Activated CD4-positive, alpha-beta T cell treated with anti-CD3 and anti-CD28 coated beads for 36 hours (primary cell): ENCODE measurements at places on chromosomes 5 and 9. TPM values are rescaled to one million over a fixed set of nuclear protein-coding genes. Genes with fewer than 3 reads are reported as not detected.

AFAP1L1 gene
- total RNA-seq, result 0.18 TPM

SLC34A1 gene
- 0.14 TPM for total RNA-seq

WNK2 gene
- 4.6 TPM for total RNA-seq

SV2C gene
- total RNA-seq, result 0.02 TPM

INSL6 gene
- not detected for total RNA-seq

CARTPT gene
- not detected for total RNA-seq

LRRC19 gene
- not detected for total RNA-seq

F12 gene
- 4.9 TPM for total RNA-seq

DNA sequence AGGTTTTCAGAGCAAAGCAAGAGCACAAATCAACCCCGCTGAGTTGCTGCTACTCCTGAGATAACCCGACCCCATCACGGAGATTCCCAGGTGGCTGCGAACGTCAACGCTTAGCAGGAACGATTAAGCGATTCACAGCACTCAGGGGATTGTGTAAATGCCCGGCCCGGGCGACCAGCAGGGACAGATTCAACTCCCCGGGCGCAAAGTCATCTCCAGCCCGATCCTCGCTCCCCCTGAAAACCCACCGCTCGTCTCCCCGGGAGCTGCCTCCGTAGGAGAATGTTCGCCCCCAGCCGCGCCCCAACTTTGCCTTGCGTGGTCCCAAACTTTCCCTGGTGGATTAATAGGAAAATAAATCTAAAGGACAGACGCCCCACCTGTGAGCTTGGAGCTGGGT lies 685 bp downstream of the SLC24A2 start:
- DNase-seq, result no peak

DNA sequence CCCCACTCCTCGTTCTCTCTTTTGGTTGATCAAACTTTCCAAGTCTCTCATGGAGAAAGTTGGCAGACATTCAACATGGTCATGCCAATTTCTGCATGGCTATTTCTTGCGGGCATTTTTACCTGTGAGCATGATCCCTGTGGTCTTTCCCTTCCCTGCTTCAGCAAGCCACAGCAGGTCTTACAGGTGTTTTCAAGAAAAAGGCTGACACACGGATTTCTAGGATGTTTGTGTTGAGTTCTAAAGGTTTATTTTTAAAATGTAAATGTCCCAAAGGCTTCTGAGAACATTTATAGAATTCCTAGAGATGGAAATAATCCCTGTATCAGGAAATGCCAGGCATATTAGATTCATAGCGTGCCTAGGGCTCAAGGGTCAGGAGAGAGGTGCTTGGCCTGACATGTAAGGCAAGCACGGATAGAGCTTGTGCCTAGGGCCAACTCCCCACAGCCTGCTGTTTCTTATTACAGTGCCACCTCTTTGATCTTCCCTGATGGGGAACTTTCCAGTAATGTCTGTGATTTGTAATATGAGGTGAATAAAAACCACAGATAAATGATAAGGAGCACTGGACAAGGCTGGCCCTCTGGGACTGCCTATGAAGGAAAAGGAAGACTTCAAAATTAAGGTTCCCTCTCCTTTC lies 79.8 kb downstream of the MUSK start:
- no peak for DNase-seq

DNA sequence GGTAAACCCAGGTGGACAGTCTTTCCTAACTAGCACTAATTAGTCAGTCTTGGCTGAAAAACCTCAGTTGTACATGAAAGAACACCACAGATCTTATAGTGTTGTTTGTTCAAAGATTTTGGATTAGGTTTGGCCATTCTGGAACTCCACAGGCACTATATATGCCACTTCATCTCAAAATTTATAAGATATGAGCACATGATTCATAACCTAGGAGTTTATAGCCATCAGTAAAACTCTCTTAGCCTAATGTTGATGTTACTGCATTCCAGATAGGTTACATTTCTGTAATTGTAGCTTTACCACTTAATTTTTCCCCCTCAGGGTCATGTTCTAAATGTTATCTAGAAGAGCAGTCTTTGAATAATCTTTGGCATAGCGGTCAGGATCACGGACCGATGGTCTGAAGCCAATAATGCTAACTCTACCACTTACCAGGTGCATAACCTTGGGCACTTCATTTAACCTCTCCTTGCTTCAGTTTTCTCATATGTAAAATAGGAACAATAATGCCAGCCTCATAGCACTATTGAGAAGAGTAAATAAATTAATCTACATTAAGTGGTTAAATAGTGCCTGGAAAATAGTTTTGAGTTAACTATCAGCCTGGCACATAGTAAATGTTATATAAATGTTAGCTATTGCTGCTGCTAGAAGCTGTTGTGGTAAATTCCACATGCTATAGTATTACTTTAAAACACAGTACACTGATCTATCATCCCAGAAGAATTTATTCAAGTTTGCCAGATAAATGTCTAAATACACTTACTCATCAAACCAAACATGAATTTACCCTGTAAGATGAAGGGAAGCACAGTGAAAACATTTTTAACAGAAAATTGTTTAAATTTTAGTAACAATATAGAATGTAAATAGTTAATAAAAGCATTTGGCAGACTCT lies 743.9 kb downstream of the NR2F1-AS1 start:
- DNase-seq, result no peak

GRCh38 chr5:65190328-65191053 lies 291.2 kb downstream of the ADAMTS6 start:
- DNase-seq, result peak; percentile 28

- peak; percentile 87 for DNase-seq
Measured at GRCh38 chr9:32579706-32580331, 6.9 kb upstream of the NDUFB6 start.

DNA sequence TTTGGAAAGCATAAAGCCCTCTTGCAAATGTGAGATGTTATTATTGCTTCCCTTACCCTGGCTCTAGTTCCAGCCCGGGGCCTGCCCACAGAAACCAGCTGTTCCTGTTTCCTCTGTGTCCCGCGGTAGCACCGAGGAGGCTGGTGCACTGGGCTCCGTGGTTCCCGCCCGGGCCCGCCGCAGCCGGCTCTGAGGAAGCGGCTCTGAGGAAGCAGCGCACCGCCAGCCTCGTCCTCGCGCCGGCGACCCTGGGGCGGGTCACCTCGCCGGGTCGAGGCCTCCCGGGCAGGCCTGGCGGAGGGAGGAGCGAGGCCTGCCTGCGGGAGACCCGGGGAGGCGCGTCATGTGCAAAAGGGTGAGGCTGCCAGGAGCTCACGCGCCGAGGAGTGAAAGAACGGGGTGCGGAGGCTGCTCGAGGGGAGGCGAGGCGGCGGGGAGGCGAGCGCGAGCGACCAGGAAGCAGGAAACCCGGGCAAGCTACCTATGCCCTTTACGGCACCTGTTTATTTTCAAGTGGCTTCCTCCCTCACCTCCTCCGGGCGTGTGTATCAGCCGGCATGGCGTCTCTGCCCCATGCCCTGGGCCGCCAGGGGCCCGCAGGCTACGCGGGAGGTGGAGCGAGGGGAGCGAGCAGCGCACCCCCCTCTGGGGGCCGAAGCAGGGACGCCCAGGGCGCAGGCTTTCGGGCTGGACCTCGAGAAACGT lies 61.3 kb upstream of the MEGF10 start:
- DNase-seq, result peak; percentile 68

GRCh38 chr5:83991566-83992224 lies 271.0 kb upstream of the HAPLN1 start:
- no peak for DNase-seq

- DNase-seq, result no peak
Measured at GRCh38 chr5:40828021-40828631, 6.9 kb downstream of the RPL37 start.

GRCh38 chr5:13746026-13746425 lies 198.5 kb downstream of the DNAH5 start:
- no peak for DNase-seq

- no peak for DNase-seq
Measured at GRCh38 chr5:2752821-2753439, 1.5 kb upstream of the IRX2 start.

DNA sequence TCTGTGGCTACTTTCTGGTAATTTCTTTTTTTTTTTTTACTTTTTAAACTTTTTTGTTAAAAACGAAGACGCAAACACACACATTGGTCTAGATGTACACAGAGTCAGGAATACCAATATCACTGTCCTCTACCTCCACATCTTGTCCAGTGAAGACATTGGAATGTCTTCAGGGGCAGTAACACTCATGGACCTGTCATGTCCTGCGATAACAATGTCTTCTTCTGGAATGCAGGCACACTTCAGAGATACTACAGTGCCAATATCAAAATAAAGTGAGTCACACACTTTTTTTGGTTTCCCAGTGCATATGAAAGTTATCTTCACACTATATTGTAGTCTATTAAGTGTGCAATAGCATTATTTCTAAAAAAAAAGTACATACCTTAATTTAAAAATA lies 175.9 kb downstream of the ARRDC3 start:
- no peak for DNase-seq

DNA sequence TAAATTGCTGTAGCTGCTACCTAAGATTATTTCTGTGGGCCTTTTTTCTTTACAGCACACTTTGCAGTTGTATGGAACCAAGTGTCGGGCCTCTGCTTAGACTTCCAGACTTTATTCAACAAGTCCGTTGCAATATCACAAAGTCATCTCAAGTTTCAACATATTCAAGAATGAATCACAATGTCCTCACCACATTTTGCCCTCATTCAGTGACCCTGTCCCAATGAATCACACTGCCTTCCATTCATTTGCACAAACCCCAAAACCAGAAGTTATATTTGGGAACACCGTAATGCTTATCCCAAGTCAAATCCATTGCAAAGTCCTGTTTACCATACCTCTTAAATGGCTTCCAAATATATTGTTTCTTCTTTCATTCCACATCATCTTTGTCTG lies 439.6 kb downstream of the CSNK1G3 start:
- no peak for DNase-seq

DNA sequence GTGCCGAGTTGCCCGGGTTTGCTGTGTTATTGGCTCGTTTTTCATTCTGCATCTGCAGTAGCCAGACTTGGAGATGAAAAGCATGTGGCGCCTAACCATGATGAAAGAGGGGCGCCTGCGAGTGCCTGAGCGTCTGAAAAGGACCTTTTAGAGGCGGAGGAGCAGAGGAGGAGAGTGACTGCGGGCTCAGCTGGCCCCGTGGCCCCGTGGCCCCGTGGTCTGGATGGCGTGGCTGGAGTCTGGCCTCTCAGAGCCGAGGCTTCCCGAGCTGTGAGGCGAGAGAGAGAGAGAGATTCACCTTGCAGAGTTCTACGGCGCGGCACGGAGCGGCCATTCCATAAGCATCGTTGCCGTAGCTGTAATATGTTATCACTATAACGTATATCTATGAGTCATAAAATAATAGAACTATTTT lies 55.3 kb upstream of the RNU6ATAC start:
- no peak for DNase-seq

GRCh38 chr9:72588336-72588735 lies 66.9 kb downstream of the TMC1 start:
- no peak for DNase-seq

- no peak for DNase-seq
Measured at GRCh38 chr5:154351566-154351965, 94.2 kb upstream of the SAP30L start.

DNA sequence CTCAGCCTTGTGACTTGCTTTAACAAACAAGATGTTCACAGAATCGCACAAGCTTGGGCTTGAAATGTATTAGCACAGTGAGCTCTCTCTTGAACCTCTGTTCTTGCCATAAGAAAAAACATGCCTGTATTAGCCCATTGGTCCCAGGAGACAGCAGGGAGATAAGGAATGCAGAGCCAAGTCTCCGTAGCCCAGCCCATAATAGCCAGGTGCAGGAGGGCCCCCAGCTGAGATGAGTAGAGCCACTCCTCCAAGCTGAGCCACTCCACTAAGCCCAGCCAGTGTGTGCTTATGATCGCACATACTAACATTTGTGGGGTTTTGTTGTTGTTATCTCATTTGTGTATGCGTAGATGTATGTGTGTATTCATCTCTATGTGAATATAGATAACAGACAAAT lies 21.6 kb upstream of the SVEP1 start:
- DNase-seq, result no peak

DNA sequence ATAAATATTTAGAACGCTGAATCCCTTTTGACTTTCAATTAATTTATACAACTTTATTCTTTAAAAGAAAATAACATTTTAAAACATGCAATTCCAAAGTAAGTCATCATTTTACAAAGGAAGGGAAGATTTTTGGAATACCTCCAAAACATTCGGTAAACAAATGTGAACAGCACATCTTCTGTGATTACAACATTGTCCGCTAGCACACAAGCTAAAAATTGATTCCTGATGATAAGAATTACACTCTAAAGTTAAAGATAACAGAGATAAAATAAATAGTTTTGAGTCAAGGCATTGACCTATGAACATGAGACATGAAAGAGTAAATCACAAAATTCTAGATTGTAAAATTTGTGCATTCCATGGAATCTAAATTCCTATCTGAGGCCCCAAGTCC lies 56.2 kb upstream of the TRAF1 start:
- no peak for DNase-seq

DNA sequence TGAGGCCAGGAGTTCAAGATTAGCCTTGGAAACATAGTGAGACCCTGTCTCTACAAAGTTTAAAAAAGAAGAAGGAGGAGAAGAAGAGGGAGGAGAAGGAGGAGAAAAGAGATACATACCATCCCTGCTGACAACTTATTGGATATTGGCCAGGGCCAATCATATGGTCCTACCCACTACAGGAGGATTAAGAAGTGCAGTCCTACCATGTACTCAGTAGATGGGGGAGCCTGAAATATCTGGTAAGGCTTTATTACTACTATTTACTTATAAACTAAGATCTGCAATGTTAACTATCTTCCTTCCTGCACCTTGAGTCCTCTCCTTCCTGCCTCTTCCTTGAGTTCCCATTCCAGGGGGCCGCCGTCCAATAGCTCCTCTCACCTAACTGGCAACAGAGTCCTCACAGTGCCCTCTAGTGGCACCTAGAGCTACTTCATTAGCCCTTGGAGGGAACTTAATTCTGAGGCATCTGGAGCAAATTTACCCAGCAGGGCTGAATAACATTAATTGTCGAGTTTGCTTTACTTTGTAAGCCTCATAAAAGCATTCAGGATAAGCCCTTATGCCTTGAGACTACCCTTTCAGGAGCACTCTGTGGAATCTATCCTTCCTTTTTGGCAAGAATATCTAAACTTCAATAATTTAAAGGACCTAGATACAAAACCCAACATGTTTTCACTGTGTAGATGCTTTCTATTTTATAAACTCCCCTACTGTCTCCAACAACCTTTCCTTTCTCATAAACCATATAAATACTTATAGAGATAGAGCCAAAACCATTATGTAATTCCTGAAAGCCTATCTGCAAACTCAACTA lies 39.1 kb upstream of the RANBP6 start:
- peak; percentile 77 for DNase-seq

DNA sequence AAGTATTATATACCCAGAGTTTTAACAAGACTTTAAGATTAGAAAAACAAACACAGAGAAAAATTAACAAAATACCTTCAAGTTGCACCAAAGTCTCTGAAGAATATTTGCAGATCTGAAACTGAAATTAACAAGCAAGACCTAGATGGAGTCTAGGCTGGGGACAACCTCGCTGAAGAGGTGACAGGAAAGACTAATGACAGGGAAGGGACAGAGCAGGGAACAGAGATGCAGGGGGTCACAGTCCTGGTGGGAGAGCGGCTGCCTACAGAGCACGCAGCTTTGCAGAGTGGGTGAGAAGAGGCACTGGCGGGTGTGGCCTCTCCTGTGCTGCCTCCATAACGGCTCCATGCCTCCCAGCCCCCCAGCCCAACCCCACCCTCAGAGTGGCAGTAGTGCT lies 13.5 kb downstream of the RETREG1 start:
- DNase-seq, result no peak
